ENCODE measurements at places on chromosomes 7 and 10.

DNA sequence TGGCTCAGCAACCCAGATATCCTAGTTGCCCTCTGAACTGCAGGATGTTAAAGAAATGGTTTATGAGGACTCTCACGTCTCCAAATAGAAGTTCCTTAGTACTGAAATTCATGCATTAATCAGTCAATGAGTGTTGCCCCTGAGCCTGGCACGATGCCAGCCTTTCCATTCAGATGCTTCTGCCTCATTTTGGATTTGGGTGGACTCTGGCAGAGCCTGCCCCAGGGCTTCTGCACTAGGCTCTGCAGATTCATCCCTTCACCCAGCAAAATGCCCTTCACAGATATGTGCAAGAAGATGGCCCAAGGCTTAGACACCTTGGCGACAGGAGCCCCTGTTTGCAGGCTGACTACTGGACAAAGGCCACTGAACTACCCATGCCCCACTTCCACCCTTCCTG lies 747.8 kb downstream of the GRID1 start:
- DNase-seq: peak; percentile 1

DNA sequence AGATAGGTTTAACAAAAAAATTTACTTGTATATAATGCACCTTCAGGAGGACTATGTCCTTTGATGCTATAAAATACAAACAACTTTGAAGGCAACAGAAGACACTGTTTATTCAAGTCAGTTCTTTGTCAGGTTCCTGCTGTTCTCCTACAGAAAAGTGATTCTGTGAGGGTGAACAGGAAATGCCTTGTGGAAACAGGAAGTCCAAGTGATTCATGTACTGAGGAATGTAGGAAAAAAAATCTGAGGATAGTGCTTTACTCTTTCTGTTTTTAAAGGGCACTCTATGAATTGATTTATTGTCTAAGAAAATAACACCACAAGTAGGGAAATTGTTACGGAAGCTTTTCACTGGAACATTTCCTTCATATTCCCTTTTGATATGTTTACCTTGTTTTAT lies 171.9 kb downstream of the HDAC9 start:
- DNase-seq: no peak

DNA sequence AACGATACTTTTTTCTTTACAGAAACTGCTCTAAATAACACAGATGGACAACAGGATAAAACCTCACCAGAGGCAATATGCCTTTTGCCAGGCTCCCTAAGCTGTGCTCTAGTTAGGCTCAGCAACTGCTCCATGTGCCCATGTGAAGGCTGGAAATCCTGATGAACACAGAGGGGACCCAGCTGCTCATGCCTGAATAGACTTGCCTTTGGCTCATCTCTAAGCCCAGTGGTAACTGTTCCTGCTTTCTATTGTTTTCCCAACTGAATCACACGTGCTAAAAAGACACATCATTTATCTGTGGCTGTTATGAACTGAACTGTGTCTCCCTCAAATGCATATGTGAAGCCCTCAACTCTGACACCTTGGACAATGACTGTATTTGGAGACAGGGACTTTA lies 110.4 kb downstream of the RNF216 start:
- no peak for DNase-seq

DNA sequence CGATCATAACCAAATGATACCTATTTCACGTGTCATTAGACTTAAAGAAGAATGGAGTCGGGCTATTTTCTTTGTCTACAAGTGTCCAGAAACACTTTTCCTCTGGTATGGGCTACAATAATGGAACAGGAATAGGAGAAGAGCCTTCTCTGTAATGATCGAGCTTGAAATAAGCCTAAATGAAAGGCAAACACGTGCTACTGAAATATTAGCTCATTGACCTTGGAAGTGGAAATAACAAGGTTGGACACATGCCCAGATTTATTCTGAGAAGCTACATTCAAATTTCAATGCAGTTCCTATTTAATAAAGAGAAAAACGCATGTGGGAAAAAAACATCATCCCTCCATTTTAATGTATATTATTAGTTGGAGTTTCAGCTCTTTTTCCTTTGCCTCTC lies 254.7 kb upstream of the PTER start:
- peak; percentile 67 for DNase-seq

GRCh38 chr10:48958598-48959190 lies 19.1 kb upstream of the LRRC18 start:
- DNase-seq: no peak

DNA sequence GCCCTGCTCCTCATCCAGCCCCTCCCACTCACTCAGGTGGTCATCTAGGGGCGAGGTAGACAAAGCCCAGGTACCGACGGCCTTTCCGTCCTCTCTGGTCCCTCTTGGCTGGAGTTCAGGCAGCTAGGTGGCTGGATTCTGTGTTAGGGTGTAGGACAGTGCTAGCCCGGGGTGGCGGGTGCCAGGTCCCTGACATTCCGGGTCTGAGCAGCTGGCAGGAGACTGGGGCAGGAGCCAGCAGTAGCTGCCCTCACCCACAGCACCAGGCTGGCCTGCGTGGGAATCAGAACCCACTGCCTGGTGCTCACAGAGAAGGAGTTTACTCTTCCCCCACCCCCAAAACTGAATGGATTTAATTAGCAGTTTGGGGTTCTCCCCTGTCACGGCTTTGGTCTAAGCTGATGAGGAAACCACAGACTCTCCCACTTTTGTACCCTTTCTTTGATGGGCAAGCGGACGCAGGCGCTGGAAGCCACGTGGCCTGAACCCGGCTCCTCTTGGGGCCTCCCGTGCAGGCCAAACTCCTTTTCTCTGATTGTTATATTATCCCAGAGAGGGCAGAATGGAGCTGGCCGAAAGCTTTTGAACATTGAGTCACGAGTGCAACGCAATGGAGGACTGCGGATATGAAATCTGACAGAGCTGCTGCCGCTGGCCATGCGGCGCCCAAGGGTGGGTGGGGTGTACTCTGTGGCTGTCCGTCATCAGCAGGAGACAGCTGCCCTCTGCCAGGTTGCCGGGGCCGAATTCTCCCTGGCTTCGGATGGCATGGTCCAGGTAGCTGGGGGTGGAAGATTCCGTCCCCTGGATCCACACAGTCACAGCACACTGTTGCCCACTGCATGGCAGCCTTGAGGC lies 12.9 kb upstream of the ZFAND2A start:
- no peak for DNase-seq

DNA sequence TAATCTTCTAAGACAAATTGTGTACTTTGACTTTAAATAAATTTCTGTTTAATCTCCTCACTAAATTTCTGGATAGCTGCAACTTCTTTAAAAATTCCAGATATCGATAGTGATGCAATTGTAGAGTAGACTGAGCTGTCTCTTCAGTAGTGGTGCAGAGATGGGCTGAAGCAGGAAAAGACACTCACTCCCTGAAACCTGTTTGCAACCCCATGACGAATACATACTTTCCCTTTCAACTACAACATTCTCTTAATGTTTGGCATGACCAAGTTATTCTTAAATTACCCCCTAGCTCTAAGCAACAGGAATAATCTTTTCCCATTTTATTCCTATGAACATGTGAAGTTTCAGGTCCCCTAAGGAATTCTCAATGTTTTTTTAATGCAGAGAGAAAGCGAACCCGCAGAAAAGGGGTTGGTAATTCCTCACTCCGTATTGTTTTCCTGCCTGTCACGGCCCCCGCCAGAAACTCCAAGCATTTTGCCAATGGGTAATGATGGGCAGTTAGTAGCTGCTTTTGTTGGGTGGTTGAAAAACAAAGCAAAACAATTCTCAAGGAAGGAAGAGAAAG lies 1.3 kb downstream of the THSD7A start:
- peak; percentile 42 for DNase-seq

DNA sequence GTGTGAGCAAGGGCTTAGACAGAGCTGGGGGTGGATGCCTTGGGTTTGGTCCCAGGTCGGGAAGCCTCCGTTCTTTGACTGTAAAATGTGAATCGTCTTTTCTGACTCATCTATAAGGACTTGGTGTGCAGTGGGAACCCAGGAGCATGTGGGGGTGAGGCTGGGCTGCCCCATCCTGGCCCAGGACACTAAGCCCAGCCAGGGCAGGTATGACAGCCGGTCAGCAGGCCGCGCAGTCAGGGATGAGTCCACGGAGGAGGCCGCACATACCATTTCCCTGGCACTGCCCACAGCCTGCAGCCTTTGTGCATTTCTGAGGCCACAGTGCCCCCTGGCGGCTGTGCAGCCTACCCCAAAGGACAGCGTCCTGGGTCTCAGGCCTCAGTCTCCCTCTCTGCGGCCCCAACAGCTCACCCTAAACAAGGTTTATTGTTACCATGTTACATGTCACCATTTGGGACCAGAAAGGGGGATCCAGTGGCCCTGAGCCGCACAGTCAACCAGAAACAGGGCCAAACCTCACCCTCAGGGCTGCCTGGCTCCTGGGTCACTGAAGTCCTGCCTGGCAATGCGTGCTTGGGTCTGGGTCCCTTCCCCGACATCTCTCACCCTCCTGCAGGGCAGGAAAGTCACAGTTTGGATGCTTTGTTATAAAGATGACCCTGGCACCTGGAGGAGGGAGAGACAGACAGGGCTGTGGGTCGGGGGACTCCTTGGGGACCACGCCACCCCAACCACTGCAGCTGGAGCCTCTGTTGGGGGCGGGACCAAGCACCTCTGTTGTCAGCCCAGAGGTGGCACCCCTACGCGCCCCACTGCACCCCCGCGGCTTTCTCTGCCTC lies 14.4 kb upstream of the SH2B2 start:
- DNase-seq: peak; percentile 41
